ENCODE measurements at places on chromosomes 7 and 10. TPM values are rescaled to one million over a fixed set of nuclear protein-coding genes. Genes with fewer than 3 reads are reported as not detected.
A peak's percentile ranks its signal among the peaks of the same experiment; 100 is the strongest.

DNA sequence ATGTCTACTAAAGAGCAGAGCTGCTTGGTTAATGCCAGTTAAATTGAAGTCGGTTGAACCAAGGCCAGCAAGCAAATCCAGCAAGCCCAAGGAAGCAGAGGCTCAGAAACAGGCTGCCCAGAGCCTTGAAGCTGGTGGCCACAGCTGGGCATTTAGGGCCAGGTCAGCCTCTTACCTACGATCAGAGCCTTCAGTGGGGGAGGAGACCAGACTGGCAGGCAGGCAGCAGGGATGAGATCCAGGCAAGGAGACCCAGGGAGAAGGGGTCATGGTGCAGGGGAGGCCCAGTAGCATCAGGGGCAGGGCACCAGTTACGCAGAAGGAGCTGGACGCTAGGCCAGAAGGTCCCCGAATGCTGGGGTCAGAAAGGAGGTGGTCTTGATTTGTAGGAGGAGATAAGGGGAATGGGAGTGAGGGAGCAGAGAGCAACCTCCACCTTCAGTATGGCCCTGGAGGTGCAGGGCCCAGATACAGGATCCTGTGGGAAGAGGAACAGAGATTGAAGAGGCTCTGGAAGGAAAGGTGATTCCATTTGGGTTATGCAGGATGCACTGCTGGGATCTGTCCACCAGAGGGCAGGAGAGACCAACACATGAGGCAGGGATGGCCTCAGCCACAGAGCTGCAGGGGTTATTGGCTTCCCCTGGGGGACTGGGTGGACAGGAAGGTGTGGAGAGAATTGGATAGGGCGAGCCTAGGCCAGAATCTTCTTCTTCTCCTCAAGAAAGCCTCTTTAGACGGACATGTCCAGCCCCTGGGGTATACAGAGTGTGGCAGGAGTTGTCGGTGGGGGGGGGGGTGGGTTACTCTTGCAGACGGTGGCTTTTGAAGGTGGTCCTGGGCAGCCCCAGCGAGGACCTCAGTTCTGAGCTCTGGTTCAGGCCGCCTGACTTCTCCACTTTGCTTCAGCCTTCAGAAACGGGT lies 132.6 kb upstream of the PODXL start:
- peak; percentile 61 for DNase-seq
- H3K27me3 ChIP-seq: no peaks in the 10 kb centered on the region
- H3K27ac ChIP-seq: no peak overlapping the region
- no peaks in the 10 kb centered on the region for H3K4me1 ChIP-seq

GRCh38 chr10:50470345-50470744 lies 153.4 kb downstream of the SGMS1 start:
- H3K4me1 ChIP-seq: no peaks in the 10 kb centered on the region
- no peaks in the 10 kb centered on the region for H3K27me3 ChIP-seq
- H3K27ac ChIP-seq: no peak overlapping the region
- no peaks in the 10 kb centered on the region for H3K36me3 ChIP-seq
- no peak overlapping the region for H3K4me3 ChIP-seq

- H3K4me3 ChIP-seq: no peak overlapping the region
- no peaks in the 10 kb centered on the region for H3K36me3 ChIP-seq
- H3K4me1 ChIP-seq: no peaks in the 10 kb centered on the region
- no peak overlapping the region for H3K27ac ChIP-seq
- no peaks in the 10 kb centered on the region for H3K27me3 ChIP-seq
Observed at GRCh38 chr10:57628592-57629284, 639.0 kb downstream of the IPMK start.

GRCh38 chr7:91614431-91614830 lies 266.1 kb downstream of the MTERF1 start:
- no peaks in the 10 kb centered on the region for H3K27me3 ChIP-seq
- no peak overlapping the region for H3K27ac ChIP-seq
- H3K4me1 ChIP-seq: no peaks in the 10 kb centered on the region
- no peak for DNase-seq

DNA sequence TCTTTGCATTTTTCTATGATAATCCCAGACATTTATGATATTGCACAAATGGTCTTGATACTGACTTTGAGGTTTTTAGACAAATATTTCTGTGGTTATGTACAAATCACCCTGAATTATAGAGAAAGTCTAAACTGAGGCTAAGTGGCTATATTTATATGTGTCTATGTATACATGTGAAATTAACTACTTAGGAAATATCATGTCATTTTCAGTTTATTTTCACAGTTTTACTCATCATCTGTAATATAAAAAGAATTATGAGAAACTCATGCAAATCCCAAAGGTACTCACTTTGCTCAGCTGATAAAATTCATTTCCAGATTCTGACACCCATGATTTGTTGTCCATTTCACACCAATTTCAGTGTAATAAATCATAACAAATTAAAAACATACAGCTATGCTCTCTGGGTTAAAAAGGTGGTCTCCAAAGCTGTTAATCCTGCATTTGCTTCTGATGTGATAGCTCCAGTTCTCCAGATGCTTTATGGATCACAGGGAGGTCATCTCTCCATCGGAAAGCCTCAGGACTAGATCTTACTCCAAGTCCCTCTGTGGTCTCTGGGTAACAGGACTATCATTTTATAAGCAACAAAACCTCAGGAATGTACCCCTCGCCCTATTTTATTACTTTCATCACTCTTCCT lies 673.9 kb downstream of the PARD3 start:
- H3K27ac ChIP-seq: no peak overlapping the region
- no peak overlapping the region for H3K4me3 ChIP-seq
- no peaks in the 10 kb centered on the region for H3K27me3 ChIP-seq
- DNase-seq: no peak

DNA sequence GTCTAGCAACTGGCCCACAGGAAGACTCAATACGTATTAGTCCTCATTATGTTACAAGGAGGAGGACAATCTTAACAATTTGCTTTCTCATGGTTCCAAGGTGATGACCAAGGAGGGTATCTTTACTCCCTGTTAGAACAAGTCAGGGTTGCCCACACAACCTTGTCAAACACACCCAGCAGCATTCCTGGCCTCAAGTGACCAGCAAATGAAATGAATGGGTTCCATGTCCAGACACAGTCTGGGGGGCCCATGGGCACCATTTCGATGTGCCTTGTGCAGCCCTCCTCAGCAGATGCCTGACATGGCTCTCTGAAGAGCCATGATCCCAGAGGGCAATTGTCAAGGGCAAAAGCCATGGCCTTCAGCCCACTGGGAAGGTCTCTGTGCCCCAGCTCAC lies 40.8 kb downstream of the ANXA8 start:
- H3K4me3 ChIP-seq: no peak overlapping the region
- no peaks in the 10 kb centered on the region for H3K27me3 ChIP-seq
- H3K36me3 ChIP-seq: no peaks in the 10 kb centered on the region
- DNase-seq: no peak

DNA sequence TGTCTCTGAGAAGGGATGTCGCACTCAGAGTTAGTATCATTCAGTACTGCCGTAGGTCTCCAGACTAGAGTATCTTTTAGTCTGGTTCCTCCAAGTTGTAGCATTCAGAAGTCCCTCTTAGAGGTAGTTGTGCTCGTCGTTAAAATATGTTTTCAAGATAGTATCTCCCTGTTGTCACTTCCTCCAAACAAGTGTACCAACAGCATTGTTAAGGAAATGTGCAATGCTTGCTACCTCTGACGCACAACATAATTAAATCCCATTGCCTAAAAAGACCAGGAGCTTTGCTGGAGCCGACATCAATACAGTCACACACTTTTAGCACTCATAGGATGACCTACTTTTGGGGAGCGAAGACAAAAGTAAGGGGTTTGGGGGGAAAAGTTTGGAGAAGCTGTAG lies 80.0 kb upstream of the STK17A start:
- peaks cover 2% of the 10 kb centered on the region for H3K27me3 ChIP-seq
- H3K36me3 ChIP-seq: no peaks in the 10 kb centered on the region
- H3K4me3 ChIP-seq: no peak overlapping the region
- no peaks in the 10 kb centered on the region for H3K4me1 ChIP-seq

DNA sequence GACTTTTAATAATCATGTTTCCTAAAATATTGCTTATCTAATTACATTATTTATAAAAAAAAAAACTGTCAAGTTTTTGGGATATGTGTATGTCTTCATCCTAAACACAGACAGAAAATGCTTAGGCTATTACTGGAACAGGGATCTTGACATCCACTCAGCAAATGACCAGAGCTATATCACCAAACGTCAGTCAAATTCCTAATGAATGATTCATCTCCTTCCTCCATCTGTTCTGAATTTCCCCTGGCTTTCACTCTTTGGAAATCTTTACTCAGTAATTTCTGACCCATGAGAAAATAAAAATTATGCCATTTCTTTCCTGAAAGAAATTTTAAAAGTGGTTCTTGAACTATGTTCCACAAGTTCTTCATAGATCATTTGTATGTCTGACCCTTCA lies 552.4 kb upstream of the KCND2 start:
- DNase-seq: peak; percentile 92
- H3K36me3 ChIP-seq: no peaks in the 10 kb centered on the region
- no peak overlapping the region for H3K4me3 ChIP-seq
- no peaks in the 10 kb centered on the region for H3K27me3 ChIP-seq

- no peaks in the 10 kb centered on the region for H3K4me1 ChIP-seq
- DNase-seq: no peak
- H3K27ac ChIP-seq: no peak overlapping the region
- H3K36me3 ChIP-seq: peaks cover 1% of the 10 kb centered on the region
- no peak overlapping the region for H3K4me3 ChIP-seq
Observed at GRCh38 chr7:158728911-158729645, 24.5 kb upstream of the NCAPG2 start.

DNA sequence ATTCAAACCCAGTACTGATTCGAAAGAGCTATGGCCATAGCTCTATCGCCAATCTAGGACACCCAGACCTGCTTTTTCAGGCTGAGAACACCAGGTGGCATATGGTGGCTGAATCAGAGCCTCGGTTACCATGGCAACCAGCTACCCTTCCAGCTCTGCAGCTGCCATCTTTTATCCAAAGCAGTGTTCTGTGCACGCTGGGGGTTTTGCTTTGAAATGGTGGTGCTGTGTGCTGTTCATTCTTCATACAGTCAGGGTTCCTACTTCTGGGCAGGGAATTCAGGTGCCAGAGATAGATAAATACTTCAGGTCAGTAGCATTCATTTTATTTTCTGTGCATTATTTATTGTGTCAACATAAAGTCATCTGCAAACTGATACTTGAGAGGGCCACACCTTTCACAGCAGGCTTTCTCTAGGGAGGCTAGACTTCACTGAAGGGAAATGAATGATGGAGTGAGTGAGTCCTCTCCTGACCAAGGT lies 85.4 kb downstream of the AKR1D1 start:
- DNase-seq: peak; percentile 76
- no peaks in the 10 kb centered on the region for H3K36me3 ChIP-seq
- no peak overlapping the region for H3K27ac ChIP-seq
- H3K4me1 ChIP-seq: no peaks in the 10 kb centered on the region

DNA sequence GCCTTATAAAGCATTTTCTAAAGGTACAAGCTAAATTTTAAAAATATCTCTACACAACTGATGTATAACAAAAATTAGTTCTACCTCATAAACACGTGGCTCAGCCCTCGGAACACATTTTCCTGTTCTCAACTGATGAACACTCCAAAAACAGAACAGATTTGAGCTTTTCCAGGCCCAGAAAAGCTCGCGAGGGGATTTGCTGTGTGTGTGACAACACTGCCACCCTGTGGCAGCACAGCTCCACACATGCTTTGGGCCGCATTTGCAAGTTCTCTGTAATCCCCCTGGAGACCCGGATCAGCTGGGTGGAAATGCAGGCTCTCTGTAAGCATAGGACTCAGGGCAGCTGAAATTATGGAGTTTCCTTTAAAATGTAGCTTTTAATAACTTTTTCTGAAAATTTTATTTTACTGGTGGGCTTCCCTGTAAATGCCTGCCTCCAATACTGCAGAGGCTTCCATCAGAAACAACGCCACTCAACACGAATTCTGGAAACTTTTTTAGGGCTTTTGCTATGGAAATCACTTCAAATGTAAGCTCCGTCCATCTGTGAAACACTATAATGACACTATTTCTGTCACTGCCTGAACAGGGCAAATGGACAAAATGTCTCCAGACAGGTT lies 155.5 kb downstream of the COBL start:
- H3K36me3 ChIP-seq: no peaks in the 10 kb centered on the region
- peaks cover 17% of the 10 kb centered on the region for H3K27me3 ChIP-seq
- peak; percentile 69 for DNase-seq
- no peak overlapping the region for H3K27ac ChIP-seq

- H3K4me1 ChIP-seq: no peaks in the 10 kb centered on the region
- no peak for DNase-seq
- no peaks in the 10 kb centered on the region for H3K27me3 ChIP-seq
- H3K4me3 ChIP-seq: no peak overlapping the region
- no peak overlapping the region for H3K27ac ChIP-seq
Observed at GRCh38 chr10:29495366-29495765, 139.4 kb downstream of the SVIL start.

- no peak for DNase-seq
- H3K4me3 ChIP-seq: no peak overlapping the region
- no peaks in the 10 kb centered on the region for H3K4me1 ChIP-seq
- H3K36me3 ChIP-seq: no peaks in the 10 kb centered on the region
Observed at GRCh38 chr7:46003161-46003560, 82.1 kb upstream of the IGFBP3 start.

GRCh38 chr10:24722131-24722675 lies 1.5 kb downstream of the ARHGAP21 start:
- peak; percentile 44 for DNase-seq
- H3K4me1 ChIP-seq: peaks cover 50% of the 10 kb centered on the region
- peak overlapping the region; percentile 85 for H3K27ac ChIP-seq
- H3K27me3 ChIP-seq: no peaks in the 10 kb centered on the region

DNA sequence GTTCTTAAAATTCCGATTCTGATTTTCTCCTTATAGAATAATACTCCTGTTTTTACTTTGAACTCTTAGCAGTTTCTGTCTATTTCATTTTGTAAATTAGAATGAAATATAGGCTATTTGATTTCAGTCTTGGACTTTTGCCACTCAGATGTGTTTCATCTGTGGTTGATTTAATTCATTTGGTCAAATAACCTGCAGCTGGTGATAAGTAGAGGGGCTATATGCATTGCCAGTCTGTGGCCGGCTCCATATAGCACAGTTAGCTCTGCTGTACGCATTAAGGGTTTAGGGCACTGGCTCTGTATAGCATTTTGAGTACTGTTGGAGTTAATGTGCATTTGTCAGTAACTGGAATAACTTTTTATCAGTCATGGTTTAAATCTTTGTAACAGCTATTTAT lies 35.7 kb downstream of the RBM33 start:
- no peaks in the 10 kb centered on the region for H3K4me1 ChIP-seq
- no peaks in the 10 kb centered on the region for H3K27me3 ChIP-seq
- peaks cover 4% of the 10 kb centered on the region for H3K36me3 ChIP-seq
- DNase-seq: no peak
- H3K4me3 ChIP-seq: no peak overlapping the region

CTNNA3 gene
- total RNA-seq: not detected

ZCWPW1 gene
- 0.48 TPM for total RNA-seq

GUSB gene
- 55.7 TPM for total RNA-seq

TRIM74 gene
- total RNA-seq: 0.58 TPM

NPC1L1 gene
- total RNA-seq: not detected

LBX1 gene
- total RNA-seq: not detected

BLNK gene
- not detected for total RNA-seq

SSBP1 gene
- total RNA-seq: 169 TPM

Data from endothelial cell of umbilical vein (primary cell).